GM06990 (cell line): ENCODE measurements at places on chromosomes 16 and 17.

- no peak for DNase-seq
Measured at GRCh38 chr17:67258821-67259468, 13.9 kb upstream of the HELZ start.

GRCh38 chr17:79085154-79085920, 10.7 kb downstream of the ENGASE start:
- DNase-seq = no peak

- no peak for DNase-seq
Measured at GRCh38 chr16:52577130-52577706, 30.3 kb upstream of the TOX3 start.

GRCh38 chr16:2270070-2270462, 2.1 kb upstream of the RNPS1 start:
- DNase-seq = no peak

DNA sequence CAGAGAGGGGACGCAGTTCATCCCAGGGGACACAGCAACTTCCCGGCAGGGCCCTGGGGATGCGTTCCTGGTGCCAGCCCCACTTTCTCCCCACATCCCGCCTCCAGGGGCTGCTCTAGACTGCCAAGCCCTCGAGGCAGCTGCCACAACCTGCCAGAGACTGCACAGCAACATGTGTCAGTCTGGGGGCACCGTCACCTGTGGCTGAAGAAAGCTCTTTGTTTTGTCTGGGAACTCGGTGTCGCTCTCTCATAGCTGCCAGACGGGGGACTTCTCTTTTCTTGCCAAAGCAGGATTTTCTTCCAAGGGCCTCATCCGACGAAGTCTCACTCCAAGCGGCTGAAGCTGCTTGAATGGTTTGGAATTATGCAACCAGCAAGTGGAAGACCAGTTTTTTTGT, 43.7 kb downstream of the COTL1 start:
- no peak for DNase-seq

- no peak for DNase-seq
Measured at GRCh38 chr16:27202923-27203506, 311 bp upstream of the KDM8 start.

GRCh38 chr16:26345966-26346365, 654.2 kb downstream of the HS3ST4 start:
- DNase-seq = no peak

GRCh38 chr16:88812513-88813268, 963 bp upstream of the APRT start:
- DNase-seq = no peak

GRCh38 chr17:27588354-27588753, 42.6 kb upstream of the LGALS9 start:
- no peak for DNase-seq

DNA sequence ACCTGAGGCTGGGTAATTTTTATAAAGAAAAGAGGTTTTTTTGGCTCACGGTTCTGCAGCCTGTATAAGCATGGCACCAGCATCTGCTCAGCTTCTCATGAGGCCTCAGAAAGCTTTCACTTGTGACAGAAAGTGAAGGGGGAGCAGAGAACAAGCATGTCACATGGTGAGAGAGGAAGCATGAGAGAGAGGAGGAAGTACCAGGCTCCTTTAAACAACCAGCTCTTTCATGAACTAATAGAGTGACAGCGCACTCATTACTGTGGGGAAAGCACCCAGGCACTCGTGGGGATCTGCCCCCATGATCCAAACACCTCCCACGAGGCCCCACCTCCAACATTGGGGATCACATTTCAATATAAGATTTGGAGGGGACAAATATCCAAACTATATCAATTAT, 86.8 kb downstream of the USP32 start:
- peak; percentile 44 for DNase-seq

- DNase-seq = no peak
Measured at GRCh38 chr17:79905832-79906231, 66.6 kb upstream of the CBX4 start.

- DNase-seq = no peak
Measured at GRCh38 chr16:3214904-3215600, 19.9 kb downstream of the ZNF200 start.

- no peak for DNase-seq
Measured at GRCh38 chr16:19583665-19584300, 28.3 kb downstream of the VPS35L start.

DNA sequence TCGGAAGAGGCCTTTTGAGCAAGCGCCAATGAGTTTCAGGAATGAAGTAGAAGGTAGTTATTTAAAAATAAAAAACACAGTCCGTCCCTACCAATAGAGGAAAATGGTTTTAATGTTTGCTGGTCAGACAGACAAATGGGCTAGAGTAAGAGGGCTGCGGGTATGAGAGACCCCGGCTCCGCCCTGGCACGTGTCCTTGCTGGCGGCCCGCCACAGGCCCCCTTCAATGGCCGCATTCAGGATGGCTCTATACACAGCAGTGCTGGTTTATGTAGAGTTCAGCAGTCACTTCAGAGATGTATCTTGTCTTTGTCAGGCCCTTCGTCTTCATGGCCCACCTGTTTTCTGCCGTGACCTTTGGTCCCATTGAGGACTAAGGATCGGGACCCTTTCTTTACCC, 87.3 kb downstream of the CRISPLD2 start:
- no peak for DNase-seq

GRCh38 chr16:8173111-8173644, 417.1 kb downstream of the TMEM114 start:
- DNase-seq = no peak

DNA sequence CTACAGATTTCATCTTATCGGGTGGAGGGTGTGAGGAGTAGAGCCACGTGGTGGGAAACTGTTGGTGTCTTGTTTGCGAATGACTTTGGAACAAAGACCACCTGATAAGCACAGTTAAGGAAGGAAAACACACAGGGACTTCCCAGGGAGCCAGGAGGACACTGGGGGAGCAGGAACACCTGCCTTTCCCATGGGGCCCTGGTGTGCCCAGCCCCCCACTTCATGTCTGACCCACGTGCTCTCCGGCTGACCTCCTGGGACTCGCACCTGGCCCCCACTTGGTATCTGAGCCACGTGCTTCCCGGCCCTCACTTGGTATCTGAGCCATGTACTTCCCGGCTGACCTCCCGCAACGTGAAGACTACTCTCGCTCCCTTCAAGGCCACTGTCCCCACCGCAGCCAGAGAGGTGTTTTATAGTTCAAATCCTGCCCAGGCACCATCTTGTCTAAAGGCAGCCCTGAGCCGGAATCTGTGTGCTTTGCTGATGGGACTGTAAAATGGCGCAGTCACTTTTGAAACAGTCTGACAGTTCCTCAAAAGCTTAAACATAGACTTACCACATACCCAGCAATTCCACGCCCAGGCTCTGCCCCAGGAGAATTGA, 5.4 kb upstream of the CSNK1D start:
- DNase-seq = no peak

GRCh38 chr16:55725055-55725777, 69.4 kb downstream of the SLC6A2 start:
- DNase-seq = no peak

DNA sequence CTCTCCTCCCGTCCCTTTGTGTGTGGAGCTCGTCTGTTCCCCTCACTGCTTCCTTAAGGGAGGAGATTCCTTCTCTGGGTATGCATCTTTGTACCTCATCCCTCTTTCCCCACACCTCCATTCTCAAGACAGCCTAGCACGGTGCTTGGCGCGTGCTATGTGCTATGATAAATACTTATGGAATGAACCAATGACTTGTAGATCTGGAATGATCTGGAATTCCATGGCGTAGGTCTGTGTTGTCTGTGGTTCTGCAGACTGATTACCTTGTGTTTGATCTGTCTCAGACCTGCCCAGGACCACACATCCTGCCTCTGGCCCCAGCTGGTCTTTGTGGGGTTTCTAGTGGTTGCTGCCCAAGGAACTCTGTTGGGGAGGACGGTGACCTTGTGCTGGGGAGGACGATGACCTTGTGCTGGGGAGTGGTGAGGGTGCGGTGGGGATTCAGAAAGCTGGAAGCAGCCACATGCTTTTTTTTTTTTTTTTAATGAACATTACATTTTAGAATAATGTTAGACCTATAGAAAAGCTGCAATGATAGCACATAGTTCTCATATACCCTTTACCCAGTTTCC, 33.5 kb upstream of the ETV4 start:
- no peak for DNase-seq

GRCh38 chr16:66874079-66874775, 6.1 kb upstream of the PDP2 start:
- DNase-seq = no peak

DNA sequence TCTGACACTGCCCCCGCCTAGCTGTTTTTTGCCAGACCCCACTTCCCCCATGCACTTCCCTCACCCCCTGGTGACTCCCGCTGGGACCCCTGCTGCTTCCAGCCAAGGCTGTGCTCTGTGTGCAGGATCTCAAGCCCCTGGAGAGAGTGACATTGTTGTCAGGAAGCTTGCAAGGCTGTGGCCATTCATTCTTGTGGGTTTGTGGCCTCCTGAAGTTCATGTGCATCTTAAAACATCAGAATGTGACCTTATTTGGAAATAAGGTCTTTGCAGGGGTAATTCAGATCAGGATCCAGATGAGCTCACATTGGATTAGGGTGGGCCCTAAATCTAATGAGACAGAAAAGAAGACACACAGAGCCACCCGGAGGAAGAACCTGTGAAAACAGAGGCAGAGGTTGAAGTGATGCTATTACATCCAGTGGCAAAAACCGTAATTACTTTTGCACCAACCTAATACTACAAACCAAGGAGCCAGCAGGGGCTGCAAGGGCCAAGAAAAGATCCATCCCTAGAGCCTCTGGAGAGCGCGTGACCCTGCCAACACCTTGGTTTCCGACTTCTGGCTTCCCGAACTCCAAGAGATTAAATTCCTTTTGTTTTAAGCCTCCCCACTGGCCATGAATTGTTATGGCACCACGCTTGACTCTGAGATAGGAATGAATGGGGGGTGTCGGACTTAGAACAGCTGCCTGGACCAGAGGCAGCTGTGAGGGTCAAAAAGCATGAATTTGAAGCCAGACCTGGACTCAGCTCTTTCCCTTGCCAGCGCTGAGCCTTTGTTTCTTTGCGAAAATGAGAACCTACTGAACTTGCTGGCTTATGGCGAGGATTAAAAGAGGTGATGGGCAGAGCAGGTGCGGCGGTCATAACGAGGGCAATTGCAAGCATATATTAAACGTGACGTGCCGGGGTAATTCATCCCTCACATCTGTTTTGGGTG, 75.5 kb downstream of the BMERB1 start:
- DNase-seq = no peak

DNA sequence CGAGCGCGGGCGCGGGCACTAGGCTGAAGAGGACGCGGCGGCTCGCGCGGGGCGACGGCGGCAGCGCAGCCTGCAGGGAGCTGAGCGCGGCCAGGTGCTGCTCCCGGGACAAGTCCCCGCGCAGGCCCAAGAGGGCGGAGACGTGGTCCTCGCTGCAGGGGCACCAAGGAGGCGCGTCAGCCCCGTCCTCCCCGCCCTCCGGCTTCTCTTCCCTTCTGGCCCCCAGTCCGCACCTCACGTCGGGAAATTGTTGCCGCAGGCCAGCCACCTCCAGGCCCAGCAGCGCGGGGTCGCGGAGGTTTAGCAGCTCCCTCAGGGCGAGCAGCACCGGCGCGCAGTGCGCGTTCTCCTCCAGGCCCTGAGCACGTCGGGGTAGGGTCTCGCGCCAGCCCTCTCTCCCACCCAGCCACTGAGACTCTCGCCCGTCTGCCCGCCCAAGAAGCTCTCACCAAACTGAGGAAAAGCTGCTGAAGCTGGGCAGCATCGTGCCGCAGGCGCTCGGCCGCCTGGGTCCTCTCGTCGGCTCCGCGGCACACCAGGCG, 761 bp upstream of the MATCAP1 start:
- DNase-seq = no peak

DNA sequence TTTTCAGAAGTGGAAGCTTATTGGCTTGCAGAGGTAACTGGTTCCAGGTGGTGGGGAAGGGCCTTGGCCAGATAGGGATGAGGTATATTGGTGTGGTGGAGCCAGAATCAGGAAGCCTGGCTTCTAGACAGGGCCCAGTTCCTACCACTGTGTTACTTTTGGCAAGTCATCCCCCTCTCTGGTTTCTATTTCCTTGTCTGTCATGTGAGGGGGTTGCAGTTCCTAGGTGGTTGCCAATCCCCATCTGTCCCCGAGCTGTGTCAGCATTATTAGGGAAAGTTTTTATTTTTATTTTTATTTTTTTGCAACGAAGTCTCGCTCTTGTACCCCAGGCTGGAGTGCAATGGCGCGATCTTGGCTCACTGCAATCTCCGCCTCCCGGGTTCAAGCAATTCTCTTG, 3.0 kb downstream of the SMCR8 start:
- no peak for DNase-seq

GRCh38 chr16:68869492-68870088, 26.3 kb downstream of the TANGO6 start:
- no peak for DNase-seq

- DNase-seq = no peak
Measured at GRCh38 chr17:33751702-33752065, 458.6 kb upstream of the ASIC2 start.

GRCh38 chr17:77657839-77658238, 300.7 kb upstream of the TNRC6C start:
- no peak for DNase-seq

GRCh38 chr16:57531253-57531575, 5.2 kb downstream of the CCDC102A start:
- DNase-seq = no peak

DNA sequence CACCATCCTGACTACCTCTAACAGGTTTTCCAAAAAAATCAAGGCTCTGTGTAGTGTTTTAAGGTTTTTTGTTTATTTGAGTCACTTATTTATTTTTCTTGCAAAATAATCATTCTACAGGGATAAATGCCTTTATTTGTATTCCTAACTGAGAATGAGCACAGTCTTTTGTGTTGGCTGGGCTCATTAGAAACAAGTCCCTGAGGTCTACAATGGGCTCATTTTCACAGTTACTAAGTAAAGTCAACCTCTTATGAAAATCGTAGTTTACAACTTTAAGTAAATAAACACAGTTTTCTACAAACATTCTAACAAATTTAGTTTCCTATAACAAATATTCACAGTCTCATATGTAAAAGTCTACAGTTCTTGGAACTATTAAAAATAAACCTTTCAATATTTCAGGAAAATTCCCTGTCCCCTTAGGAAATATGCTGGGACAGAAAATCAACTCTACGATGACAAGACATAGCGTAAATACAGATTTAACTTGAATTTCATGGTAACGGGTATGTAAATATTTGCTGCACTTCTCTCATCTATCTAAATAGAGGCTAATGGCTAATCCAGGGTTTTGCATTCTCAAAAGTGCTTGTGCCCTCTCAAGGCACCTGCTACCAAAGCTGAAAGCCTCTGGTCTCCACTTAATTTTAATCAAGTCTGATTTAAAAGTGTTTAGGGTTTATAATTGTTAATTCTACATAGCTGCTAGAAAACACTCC, 31.5 kb upstream of the CDH5 start:
- DNase-seq = no peak

GRCh38 chr17:83012868-83013778, 66.3 kb upstream of the METRNL start:
- DNase-seq = no peak

- no peak for DNase-seq
Measured at GRCh38 chr16:50367777-50368409, 895 bp downstream of the BRD7 start.

- no peak for DNase-seq
Measured at GRCh38 chr16:47013910-47014309, 40.4 kb upstream of the DNAJA2 start.

- DNase-seq = no peak
Measured at GRCh38 chr17:50684612-50685333, 22.9 kb downstream of the ANKRD40 start.
